KG1 (cell line): ENCODE measurements at places on chromosomes 2 and 18.
A peak's percentile ranks its signal among the peaks of the same experiment; 100 is the strongest.

DNA sequence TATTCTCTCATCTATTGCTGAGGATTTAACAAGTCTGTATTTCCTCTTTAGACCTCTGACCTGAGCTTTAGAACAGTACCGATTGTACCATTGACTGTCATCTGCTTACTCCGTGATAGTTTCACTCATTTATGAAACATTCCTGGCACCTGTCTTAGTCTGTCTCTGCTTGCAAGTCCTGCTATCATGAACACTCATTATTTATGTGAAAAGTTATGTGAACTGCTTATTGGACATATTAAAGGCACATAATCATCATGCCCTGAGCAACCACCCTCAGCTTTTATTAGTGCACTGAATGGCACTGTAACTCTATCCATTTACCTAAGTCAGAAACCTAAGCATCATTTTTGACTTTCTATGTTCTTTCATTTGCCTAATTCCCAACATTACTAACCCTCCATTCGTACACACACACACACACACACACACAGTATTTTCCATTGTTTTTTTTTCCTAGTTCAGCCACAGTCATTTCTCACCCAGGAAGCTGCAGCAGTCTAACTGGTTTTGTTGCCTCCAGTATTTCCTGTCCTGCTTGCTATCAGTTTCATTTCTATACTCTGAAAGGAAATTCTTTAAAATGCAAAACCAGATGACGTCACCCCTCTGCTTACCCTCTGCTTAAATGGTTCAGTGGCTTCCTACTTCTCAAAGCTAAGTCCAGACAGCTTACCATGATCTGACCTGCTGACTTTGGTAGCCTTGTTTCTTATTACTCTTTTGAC, 146.1 kb downstream of the HAUS1 start:
- DNase-seq, result peak; percentile 50

GRCh38 chr2:171401947-171402346, 31.8 kb downstream of the METTL8 start:
- DNase-seq, result no peak

DNA sequence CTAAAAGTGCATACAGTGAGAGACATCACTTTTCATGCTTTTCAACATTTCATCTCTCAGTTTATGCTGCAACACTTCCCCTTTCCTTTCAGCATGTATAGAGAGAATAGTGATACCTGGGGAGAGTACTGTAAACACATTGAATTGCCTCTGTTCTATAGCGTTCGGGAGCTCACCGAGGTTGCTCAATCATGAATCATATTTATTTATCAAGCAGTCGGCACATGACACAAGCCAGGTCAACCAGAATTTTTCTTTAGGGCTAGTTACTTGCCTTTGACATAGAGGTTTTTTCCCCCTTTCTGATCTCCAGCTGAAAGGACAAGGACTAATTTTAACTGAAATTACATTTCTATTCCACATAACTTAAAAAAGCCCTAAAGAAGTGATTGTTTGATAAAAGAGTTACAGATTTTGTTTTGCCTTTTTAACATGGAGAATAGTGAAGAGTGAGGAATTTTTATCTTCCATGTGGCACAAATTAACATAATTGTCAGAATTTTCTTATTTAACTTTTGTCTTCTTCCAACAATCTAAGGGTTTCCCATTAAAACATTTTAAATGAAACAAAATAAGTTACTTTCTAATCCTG, 690.9 kb upstream of the TMEFF2 start:
- no peak for DNase-seq

GRCh38 chr2:69291004-69291650, 95.9 kb downstream of the GFPT1 start:
- no peak for DNase-seq

- no peak for DNase-seq
Observed at GRCh38 chr18:68740966-68741365, 26.1 kb upstream of the TMX3 start.

DNA sequence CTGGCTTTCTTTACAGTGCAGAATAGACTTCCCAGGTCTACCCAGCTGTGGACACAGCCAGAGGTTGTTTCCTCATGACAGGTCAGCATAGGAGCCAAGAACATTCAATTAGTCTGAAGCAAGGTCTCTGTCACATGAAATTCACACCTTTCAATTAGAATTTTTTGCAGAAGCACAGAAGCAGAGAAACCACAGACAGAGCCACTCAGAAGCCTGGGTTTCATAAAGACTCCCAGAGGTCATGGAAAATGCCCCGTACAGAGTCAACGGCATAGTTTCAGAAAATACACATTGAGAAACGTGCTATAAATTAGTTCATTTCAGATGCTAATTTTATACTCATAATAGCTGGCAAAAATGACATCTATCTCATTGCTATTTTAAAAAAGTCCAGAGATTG, 87.0 kb upstream of the TMEM200C start:
- no peak for DNase-seq

DNA sequence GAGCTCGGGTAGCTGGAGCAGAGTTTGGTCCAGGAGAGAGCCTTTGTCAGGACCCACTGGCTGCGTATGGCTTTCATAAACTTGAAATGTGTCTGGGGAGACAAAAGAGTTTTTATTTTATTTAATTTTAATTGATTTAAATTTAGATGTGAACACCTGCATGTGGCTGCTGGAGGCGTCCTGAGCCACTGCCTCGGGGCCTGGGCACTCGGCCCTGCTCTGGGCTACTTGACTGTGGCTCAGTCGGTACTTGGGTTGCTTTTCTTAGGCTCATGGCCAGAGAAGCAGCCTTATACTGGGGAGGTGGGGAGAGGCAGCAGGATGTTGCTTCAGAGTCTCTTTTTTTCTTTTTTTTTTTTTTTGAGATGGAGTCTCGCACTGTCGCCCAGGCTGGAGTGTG, 661.8 kb upstream of the HS6ST1 start:
- no peak for DNase-seq

DNA sequence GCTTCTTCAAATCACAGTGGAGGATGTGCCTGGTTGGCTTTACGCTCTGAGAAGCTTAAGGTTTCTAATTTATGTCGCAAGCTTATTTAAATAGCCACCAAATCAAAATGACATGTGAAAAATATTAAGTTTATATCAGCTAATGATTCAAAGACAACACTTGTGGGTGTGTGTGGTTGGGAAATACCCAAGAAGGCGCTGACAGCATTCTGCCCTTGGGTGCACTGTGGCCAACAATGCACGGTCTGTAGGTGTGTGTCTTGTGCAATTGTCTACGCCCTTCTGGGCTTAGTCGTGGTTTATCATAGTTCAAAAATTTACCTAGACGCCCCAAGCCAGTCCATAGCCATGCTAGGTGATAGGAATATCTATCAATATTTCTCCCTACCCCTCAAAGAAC, 60.9 kb downstream of the KCTD1 start:
- DNase-seq, result no peak

DNA sequence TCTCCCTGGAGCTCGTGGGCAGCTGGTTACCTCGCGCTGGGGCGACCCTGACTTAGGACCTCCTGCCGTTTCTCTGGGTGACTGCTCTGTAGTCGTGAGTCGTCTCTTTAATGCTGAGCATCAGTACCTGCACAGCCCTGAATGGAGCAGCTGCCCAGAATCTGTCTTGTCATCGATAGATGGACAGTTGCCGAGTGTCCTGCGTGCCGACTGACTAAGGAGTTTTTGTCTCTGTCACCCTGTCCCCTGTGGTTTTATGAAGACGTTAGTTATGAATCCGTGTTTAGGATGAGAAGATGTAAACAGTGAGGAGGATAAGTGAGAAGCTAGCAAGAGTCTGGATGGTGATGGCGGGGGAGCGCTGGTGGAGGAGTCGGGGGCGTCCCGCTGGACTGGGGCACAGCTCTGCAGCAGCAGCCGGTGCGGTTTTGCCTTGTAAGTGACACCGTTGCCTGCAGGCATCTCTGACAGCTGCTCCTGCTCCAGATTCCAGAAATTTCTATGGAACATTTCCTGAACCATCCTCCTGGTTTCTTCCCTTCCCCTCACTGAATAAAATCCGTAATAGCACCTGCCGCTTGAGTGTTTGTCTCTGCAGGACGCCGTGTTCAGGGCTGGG, 13.3 kb downstream of the AGAP1 start:
- no peak for DNase-seq

GRCh38 chr18:13558124-13558523, 168.2 kb downstream of the FAM210A start:
- DNase-seq, result no peak

- DNase-seq, result no peak
Observed at GRCh38 chr2:1414121-1414520, 858 bp downstream of the TPO start.

- no peak for DNase-seq
Observed at GRCh38 chr2:150880986-150881385, 380.7 kb downstream of the RBM43 start.

GRCh38 chr2:105645938-105646773, 98.6 kb upstream of the NCK2 start:
- no peak for DNase-seq

- no peak for DNase-seq
Observed at GRCh38 chr2:173146590-173146989, 70.9 kb downstream of the MAP3K20 start.

GRCh38 chr2:240127911-240128607, 8.0 kb downstream of the COPS9 start:
- no peak for DNase-seq

DNA sequence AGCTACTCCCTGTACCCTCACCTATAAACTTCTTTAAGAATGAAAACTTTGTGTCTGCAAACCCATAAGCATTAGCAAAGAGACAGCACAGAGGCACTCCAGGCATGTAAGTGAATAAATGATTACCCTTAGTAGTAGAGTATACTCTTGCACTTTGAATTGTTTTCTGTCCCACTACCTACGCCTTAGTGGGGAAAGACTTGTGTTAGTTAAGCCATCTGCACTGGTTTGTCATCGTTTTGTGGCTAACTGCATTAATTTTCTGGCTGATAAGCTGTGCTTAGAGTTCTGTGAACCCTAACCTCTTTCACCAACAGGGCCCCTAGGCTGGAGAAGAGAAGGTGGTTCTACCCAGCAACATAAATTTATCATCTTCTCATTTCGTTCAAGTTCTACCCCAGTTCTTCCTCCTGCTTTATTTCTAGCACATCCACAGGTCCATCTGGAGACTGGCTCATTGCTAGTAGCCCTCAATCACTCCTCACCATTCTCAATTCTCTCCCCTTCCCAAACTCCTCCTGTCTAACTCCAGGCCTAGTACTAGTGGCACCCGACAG, 710 bp downstream of the LMAN2L start:
- no peak for DNase-seq

DNA sequence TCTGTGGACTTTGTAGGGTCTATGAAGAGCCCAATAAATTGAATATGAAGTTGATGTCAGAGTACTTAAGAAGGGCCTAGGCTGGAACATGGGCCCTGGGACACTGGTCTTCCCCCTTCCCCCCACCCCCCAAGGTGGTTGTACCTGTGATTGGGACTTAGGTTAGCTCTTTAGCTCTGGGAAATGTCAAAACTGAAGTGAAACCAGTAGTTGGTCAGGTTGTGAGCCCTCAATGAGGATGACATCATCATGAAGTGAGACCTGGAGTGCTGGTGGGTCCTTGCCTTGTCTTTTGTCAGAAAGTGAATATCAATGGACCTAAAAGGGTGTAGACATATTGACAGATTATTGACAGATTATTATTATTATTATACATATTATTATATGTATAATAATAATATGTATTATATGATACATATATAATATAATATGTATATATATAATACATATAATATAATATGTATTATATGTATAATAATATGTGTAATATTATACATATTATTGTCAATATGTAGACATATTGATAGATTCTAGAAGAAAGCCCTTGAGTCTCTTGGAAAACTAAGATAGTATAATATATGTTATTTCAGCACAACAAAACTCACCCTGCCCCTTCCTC, 5.4 kb downstream of the MARS2 start:
- no peak for DNase-seq

- no peak for DNase-seq
Observed at GRCh38 chr2:221503965-221504364, 68.1 kb downstream of the EPHA4 start.

GRCh38 chr2:69560147-69560482, 83.4 kb downstream of the AAK1 start:
- no peak for DNase-seq

- DNase-seq, result no peak
Observed at GRCh38 chr18:80154293-80154692, 45.2 kb downstream of the ADNP2 start.

- DNase-seq, result no peak
Observed at GRCh38 chr2:241339839-241340630, 16.1 kb upstream of the FARP2 start.

DNA sequence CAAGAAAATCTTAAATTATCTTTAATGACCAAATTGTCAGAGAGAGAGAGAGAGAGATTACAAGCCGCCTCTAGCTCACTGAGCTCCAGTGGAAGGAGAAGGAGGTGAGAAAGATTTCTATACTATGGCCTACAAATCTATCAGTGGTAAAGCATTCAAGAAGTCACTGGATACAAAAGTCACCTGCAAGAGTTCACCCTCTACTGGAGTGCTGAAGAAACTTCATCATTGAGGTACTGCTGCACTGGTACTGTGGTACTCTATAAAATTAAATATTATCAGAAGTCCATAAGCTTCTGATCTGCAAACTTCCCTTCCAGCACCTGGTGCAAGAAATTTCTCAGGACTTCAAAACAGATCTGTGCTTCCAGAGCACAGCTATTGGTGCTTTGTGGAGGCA, 48.3 kb upstream of the AGPS start:
- DNase-seq, result no peak

DNA sequence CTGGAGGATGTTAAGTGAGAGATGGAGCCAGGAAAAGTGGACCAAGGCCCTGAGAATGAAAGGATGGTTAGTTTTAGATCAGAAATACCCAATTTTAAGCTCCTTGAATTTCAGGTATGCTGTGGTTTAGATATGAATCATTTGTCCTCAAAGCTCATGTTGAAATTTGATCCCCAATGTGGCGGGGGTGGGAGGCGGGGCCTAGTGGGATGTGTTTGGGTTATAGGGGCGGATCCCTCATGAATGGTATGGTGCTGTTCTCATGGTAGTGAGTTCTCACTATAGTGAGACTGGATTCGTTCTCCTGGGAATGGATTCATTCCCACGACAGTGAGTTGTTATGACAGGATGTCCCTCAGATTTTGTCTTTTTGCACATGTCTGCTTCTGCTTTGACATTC, 11.4 kb downstream of the MYO5B start:
- DNase-seq, result no peak

- no peak for DNase-seq
Observed at GRCh38 chr2:191265311-191266170, 20.3 kb downstream of the MYO1B start.

DNA sequence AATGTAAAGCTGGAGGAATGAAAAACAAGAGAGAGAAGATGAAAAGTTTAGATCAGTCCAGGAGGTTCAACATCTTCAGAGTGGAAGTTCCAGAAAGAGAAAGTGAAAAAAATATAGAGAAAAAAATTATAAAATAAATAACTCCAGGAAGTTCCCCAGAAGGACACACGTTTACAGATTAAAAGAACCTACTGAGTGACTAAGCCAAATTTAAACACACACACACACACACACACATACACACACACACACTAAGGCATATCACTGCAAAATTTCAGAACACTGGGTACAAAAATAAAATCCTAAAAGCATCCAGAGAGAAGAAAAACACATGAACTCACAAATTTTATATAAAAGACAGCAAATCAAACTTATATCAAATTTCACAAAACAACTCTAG, 85.9 kb upstream of the PMAIP1 start:
- no peak for DNase-seq

- DNase-seq, result no peak
Observed at GRCh38 chr2:45780541-45781463, 129.3 kb downstream of the PRKCE start.

GRCh38 chr2:111624411-111625156, 259.4 kb downstream of the ANAPC1 start:
- DNase-seq, result peak; percentile 57
